ENCODE measurements at places on chromosomes 2 and 18.

GRCh38 chr2:164697688-164698461 is 76.6 kb upstream of the GRB14 start:
- no peak for DNase-seq

GRCh38 chr2:105536175-105536574 is 137.3 kb upstream of the FHL2 start:
- DNase-seq = no peak

DNA sequence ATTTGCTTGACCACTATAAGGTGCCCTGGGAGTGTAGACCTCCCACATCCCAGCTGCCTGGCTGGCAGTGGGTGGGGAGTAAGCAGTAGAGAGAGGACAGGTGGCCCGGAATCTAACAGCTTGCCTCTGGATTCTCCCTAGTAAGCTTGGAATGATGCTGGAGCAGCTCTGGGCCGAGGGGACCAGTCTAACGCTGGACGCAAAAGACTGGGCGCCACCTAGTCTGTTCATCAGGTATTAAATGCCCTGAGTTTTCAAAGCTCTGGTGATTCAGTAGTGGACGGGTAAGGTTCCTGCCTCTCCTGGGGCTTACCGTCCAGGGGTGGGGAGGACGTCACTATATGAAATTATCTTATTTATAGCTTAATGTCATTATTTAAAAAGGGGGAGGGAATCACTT is 648 bp upstream of the LYPD6B start:
- no peak for DNase-seq

DNA sequence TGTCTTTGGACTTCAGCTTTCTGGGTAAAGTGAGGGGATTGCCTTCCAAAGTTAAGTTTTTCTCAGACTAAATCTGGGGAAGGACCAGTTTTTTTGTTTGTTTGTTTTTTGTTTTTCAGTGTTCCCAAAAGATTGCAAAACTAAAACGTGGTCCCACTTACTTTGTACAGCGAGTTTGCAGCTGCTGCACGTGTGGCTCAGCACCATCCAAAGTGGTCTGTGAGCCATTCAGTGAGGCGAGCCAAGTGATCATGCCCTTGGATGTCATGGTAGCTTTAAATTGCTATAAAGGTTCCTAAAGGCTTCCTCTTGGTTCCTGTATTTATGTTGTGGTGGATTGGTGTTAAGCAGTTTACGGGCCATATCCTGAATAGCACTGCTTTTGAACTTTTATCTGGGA is 23.0 kb downstream of the TET3 start:
- DNase-seq = no peak

DNA sequence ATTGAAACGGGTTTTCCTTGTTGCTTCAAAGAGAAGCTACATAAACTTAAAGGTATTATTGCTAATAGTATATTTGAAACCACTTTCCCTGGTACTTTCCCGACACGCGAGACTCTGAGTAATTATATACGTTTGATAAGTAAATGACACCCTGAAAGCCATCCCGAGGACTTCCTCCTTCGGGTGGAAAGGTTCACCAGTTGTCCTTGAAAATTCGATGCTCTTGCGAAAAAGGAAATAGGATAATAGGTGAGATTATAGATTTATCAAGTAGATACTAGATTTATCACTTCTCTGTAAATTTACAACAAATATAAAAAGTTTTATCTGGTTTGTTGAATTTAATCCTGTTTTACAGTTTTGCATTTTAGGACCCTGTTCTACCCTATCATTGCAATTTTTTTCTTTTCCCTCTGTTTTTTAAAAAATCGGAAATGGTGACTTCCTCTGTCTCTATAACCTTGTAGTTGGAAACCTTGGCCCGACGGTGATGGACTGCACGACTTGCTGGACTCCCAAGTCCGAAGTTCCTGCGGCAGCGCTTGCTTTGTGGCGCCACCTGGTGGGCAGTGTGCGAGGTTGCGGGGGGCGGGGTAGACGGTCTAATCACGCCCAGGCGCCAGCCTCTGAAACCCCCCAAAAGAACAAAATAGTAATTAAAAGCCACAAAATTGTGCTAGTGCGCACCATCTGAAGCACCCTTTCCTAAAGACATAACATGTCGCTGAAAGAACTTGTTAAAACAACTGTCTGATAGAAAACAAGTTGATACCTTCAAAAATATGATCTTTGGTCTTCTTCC is 972 bp upstream of the DLX2 start:
- no peak for DNase-seq

- DNase-seq = no peak
Observed at GRCh38 chr2:136126021-136126420, 8.1 kb upstream of the CXCR4 start.

DNA sequence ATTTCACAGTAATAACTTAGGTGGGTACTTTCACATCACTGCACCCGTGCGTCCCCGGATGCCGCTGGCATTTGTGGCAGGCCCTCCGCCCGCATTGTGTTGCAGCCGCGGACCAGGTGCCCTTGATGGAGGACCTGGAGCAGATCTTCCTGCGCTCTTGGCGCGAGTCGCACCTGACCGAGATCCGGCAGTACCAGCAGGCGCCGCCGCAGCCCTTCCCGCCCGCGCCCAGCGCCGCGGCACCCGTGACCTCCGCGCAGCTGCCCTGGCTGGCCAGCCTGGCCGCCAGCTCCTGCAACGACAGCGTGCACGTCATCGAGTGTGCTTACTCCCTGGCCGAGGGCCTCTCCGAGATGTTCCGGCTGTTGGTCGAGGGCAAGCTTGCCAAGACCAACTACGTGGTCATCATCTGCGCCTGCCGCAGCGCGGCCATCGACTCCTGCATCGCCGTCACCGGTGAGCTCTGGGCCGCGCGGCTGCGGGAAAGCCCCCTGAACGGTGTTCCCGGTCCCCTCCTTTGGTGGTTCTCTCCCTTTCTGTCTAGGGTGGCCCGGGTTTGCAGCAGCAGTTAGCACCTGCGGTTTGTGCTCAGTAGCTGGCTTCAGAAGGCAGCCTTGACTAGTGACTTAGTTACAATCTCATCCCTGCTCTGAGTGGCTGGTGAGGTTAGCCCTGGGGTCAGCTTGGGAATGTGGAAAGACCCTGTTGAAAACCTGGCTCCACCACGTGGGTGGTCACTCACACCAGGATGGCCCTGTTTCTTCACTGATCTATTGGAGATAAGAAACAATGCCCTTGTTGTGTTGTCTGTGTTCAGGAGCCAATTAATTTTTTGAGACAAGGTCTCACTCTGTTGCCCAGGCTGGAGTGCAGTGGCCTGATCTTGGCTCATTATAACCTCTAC is 59.1 kb downstream of the GREB1 start:
- no peak for DNase-seq

DNA sequence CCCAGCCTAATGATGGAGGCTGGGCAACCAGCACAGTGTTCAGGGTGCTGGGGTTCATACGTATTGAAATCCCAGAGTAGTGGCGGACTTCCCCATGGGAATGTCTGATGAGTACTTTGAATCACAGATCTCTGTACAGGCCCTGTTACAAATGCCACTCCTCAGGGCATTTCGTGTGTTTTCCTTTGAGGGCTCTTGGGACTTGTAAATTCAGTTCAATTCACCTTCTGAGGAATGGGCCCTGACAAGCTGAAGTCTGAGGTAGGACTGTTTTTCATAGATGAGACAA is 288 bp upstream of the RDH14 start:
- no peak for DNase-seq

GRCh38 chr18:60892855-60893254 is 440.4 kb upstream of the CDH20 start:
- DNase-seq = no peak

DNA sequence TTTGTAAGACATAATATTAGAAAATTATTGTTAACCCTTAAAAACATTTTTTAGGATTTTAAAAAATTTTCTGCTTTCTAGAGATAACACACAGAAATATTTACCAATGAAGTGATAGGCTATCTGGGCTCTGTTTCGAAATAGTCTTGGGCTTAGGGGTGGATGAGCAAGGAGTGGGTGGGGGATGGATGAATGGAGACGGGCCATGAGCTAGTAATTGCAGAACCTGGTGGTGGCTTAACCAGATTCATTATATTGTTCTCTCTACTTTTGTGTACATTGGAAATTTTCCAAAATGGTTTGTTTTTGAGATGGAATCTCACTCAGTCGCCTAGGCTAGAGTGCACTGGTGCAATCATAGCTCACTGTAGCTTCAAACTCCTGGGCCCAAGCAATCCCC is 89.6 kb downstream of the TCF7L1 start:
- DNase-seq = no peak

- no peak for DNase-seq
Observed at GRCh38 chr18:68387246-68387645, 327.7 kb downstream of the TMX3 start.

GRCh38 chr2:223597076-223597475 is 5.1 kb downstream of the SCG2 start:
- no peak for DNase-seq

- peak; percentile 72 for DNase-seq
Observed at GRCh38 chr18:5630057-5630899, 86.5 kb upstream of the EPB41L3 start.

DNA sequence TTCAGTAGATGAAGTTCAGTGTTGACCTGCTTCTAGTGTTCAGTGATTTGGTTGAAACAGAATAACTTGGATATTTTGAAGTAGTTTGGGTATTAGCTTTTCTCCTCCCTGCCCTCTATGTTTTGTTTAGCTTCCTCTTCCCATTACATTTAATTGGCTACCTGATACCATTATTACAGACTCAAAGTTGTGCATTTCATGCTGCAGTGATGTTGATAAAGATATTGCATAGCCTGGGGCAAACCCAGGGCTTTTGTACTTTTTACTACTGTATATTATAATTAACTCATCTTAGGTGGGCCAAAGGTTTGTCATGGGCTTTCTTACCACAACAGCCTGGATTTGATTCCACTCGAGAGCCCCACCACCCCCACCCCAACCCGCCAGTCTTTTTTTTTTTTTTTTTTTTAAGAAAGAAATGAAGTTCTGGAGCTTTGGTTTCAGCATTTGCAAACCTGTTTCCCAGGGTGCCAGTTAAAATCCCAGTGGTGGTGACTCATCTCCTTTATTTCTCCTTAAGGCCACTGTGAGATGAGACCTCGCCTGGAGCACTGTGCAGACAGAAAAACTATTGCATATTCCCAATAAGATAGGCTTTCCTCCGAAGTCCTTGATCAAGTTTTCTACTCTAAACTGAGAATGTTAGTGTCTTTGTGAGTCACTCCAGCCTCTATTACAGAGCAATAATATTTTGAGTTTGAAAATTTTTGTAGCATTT is 393.7 kb upstream of the FANCL start:
- DNase-seq = no peak

DNA sequence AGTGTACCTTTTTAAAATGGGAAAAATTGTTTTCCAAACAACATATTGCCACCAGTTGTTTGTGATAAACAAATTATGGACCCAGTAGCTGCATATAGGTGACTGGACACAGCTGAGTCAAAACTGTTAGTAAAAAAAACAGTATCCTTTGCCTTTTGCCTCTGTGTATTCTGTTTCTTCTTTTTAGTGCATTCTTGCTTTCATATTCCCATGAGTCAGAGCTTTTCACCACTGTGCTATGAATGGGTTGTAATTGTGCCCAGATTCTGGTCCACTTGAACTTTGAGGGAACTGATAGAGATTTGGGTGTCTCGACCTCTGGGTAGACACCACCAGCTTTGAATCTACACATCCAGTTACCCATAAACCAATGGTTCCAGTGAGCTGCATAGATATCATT is 1441.9 kb upstream of the ZEB2 start:
- DNase-seq = no peak

- no peak for DNase-seq
Observed at GRCh38 chr2:62109554-62109953, 86.4 kb upstream of the B3GNT2 start.

DNA sequence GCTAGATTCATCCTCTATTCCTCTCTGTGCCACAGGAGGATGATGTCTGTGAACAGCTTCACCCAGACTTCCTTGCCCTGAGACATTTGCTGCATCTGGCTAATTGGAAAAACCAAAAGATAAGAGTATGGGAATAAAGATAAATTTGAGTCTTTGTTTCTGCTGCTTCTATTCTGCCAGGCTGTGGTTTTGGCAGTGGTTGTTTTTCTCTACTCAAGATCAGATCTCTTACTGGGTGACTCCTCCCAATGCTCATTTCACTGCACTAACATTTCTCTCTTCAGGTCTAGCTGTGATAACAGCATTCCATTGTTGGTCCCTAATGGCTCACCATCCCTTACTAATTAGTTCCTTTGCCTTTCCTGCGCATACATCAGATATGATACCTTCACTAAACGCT is 89.5 kb downstream of the CALCRL start:
- DNase-seq = no peak

GRCh38 chr2:46813020-46813415 is 102.6 kb downstream of the MCFD2 start:
- no peak for DNase-seq

DNA sequence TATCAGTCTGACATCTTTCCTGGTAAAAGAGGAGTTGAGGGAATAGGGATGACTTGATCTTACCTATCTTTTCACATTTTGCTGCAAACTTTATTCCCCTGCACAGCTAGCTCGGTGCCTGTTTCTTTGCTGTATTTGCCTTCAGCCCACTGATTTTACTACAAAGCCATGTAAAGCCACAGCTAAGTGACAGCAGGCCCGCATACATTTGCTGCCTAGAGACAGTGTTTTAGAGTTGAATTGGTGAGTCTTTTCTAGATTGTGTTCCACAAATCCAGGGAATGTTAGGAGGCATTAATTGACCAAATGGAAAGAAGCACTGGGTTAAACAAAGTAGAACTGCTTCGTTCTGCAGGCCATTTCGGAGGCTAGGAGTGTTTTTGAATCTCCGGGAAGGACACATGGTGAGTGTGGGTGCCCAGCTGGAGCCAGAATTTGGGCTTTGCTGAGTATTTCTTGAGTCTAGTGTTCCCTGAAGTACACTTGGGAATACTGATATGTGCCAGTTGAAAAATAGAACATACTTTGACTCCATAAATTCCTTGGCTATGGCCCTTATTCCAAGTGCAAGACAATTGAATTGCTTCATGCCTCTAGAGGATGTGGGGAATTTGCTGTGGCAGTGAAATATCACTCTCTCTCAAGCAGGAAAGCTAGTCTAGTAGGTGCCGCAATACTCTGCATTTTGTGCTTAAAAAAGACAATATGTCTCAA is 329.8 kb downstream of the PTPRM start:
- no peak for DNase-seq

DNA sequence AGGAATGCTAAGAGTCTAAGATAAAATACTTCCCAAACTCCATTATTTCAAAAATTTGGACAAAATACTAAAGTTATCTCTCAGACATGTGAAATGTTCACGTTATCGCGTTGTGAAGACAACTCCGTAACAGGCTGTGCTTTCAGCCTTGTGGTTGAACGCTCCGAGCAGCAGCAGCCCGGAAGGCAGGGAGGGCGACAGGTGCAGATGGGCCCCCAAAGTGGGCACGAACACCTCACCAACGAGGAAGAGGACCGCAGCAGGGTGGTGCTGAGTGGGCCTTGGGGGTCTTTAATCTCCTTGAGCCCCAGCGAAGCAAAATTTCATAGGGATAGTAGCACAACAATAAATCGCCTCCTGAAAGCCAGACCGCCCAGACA is 1.0 kb upstream of the FAM110C start:
- DNase-seq = no peak

- no peak for DNase-seq
Observed at GRCh38 chr2:190121971-190122370, 59.4 kb upstream of the MSTN start.
